ENCODE measurements at places on chromosomes 4 and X.

- no peak overlapping the region for H3K4me3 ChIP-seq
- DNase-seq: no peak
- H3K4me1 ChIP-seq: no peaks in the 10 kb centered on the region
- no peak overlapping the region for H3K27ac ChIP-seq
- H3K36me3 ChIP-seq: no peaks in the 10 kb centered on the region
Observed at GRCh38 chr4:113026556-113026955, 22.9 kb upstream of the ANK2 start.

DNA sequence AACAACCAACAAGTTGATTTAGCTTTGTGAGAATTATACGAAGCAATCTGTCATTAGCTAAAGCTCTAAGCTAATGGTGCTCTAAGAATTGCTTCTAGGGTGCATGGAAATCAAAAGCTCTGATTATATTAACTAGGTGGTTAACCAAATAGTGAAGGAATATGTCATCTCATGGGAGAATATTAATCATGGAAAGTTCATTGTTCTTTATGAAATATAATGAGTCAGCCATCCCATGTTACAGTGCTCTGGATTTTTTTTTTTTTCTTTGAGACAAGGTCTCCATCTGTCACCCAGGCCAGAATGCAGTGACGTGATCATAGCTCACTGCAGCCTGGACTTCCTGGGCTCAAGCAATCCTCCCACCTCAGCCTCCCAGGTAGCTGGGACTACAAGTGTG lies 10.5 kb downstream of the DCAF8L2 start:
- no peaks in the 10 kb centered on the region for H3K4me1 ChIP-seq
- no peaks in the 10 kb centered on the region for H3K36me3 ChIP-seq
- H3K27ac ChIP-seq: no peak overlapping the region
- DNase-seq: no peak

DNA sequence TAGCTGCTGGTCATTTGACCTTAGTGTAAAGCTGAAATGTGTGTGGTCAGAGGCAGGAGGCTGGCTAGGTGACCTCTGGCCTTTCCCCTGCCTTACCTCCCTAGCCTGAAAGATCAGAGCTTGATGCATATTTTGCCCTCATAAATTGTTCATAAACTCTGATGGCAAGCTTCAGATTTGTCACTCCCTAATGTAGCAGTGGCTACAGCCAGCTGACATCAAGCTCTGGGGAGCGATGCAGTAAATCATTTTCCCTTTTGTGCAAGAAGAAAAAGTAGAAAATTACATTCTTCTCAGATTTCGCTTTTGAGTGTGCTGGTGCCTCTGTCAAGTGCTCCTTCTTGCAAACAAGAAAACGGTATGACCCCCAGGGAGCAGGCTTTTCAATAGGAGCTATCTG lies 87.7 kb upstream of the MAGEA4 start:
- no peaks in the 10 kb centered on the region for H3K4me1 ChIP-seq
- no peak overlapping the region for H3K4me3 ChIP-seq
- no peaks in the 10 kb centered on the region for H3K27me3 ChIP-seq
- no peak for DNase-seq
- H3K36me3 ChIP-seq: no peaks in the 10 kb centered on the region

DNA sequence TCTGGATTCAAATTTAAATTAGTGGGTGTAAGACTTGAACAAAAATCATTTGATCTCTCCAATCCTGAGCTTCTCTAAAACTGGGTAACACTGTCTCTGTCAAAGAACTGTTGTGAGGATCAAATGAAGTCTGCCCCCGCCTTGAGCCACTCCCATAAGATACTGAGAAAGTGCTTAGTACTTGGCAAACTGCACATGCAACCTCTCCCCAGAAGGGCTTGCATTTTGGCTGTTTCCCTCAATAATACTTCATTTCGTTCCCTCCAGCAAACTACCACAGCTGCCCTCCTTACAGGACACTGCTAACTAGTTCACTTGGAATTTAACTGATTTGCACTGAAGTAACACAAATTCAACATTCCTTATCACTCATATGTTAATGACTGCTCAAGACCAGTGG lies 79.8 kb downstream of the APBB2 start:
- H3K4me1 ChIP-seq: no peaks in the 10 kb centered on the region
- no peaks in the 10 kb centered on the region for H3K36me3 ChIP-seq
- no peak overlapping the region for H3K27ac ChIP-seq
- peaks cover 9% of the 10 kb centered on the region for H3K27me3 ChIP-seq

GRCh38 chr4:54276641-54277430 lies 47.7 kb downstream of the PDGFRA start:
- no peak overlapping the region for H3K27ac ChIP-seq
- H3K4me1 ChIP-seq: peaks cover 7% of the 10 kb centered on the region
- no peak overlapping the region for H3K4me3 ChIP-seq
- no peaks in the 10 kb centered on the region for H3K36me3 ChIP-seq

DNA sequence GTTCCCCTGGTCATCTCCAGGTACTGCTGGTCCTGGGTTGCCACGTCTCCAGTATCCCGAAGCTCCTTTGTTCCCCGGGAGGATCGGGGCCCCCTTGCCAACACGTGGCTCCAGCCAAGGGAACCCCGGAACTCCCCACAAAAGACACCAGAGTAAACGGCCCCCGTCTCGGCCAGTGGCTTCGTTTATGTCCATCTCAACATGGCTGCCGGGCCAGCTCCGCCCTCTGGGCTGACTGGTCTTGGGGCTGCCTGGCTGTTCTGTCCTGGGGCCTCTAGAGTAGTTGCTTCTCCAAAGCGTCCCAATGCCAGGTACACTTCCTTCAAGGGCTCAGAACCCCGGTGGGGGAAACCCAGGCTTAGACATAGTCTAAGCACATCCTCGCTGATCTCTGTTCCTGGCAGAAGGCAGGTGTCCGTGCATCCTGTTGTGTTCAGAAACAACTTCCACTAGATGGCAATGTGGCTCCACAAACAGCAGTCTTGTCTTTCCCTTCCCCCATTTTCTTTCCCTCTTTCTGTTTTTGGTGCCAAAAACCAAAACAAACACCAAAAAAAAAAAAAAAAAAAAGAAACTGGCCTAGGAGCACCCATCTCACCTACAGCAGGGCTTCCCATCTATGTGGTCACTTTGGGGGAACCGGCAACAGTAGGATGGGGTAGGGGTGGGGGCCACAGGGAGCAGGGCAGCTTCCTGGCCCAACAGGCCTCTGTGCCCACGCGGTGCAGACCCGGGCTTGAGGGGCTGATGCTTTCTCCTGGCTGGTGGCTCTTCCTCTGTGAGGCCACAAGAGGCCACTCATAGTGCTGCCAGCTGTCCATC lies 35.3 kb downstream of the NBDY start:
- H3K36me3 ChIP-seq: peaks cover 6% of the 10 kb centered on the region
- H3K27ac ChIP-seq: peak overlapping the region; percentile 96
- peak; percentile 84 for DNase-seq
- H3K4me3 ChIP-seq: peak overlapping the region; percentile 66
- H3K4me1 ChIP-seq: peaks cover 54% of the 10 kb centered on the region

DNA sequence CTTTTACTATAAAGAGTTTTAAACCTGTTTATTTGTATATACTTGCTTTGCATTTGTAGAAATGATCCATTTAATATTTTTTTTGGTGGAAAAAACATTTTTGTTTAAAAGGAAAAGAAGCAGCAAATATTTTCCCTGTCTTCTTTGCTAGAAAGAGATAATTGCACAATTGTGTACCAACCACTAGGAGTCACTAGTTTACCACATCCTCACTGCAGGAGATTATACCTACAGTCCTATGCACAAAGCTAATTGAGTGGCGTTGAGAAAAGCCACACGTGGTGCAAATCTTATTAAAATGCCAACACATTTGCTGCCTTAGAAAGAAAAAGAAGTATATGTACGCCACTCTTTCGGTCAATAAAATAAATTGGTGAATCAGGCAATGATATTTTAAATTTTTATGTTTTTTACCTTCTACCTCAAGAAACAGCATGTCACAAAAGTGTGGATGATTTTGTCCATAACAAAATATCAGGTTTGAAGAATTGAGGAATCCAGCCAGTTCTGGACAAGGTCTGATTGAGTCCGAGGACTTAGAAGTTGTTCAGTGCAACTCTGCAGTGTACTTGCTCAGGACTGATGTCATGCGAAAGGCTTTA lies 102.9 kb downstream of the GRXCR1 start:
- no peaks in the 10 kb centered on the region for H3K36me3 ChIP-seq
- no peak for DNase-seq
- no peak overlapping the region for H3K4me3 ChIP-seq
- no peaks in the 10 kb centered on the region for H3K4me1 ChIP-seq

DNA sequence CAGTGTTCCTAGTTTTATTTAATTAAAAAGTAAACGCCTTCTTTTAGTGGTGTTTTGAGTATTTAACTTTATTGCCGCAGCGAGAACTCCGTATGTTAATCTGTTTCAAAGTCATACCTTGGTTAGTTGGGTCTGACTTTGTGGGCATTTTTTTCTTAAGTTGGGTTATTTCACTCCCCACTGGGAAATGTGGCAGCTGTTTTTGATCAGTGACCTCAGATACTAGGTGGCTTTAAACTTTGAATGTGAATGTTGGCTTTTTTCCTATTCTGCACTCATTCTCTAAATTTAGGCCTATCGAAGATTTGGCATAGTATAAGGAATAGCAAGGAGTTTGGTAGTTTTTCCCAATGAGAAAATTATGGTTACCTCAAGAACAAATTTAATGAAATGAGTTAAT lies 85.9 kb downstream of the FIP1L1 start:
- H3K27ac ChIP-seq: no peak overlapping the region
- H3K27me3 ChIP-seq: no peaks in the 10 kb centered on the region
- DNase-seq: no peak
- no peaks in the 10 kb centered on the region for H3K4me1 ChIP-seq
- H3K4me3 ChIP-seq: no peak overlapping the region
- H3K36me3 ChIP-seq: peaks cover 35% of the 10 kb centered on the region

- DNase-seq: no peak
- peaks cover 1% of the 10 kb centered on the region for H3K36me3 ChIP-seq
- no peaks in the 10 kb centered on the region for H3K4me1 ChIP-seq
- no peaks in the 10 kb centered on the region for H3K27me3 ChIP-seq
Observed at GRCh38 chr4:106565727-106566126, 197.1 kb upstream of the GIMD1 start.

- H3K4me1 ChIP-seq: peaks cover 2% of the 10 kb centered on the region
- no peaks in the 10 kb centered on the region for H3K36me3 ChIP-seq
- no peak overlapping the region for H3K27ac ChIP-seq
- no peak overlapping the region for H3K4me3 ChIP-seq
- DNase-seq: no peak
- H3K27me3 ChIP-seq: peaks cover 5% of the 10 kb centered on the region
Observed at GRCh38 chrX:2521092-2521926, 20.5 kb upstream of the DHRSX start.

DNA sequence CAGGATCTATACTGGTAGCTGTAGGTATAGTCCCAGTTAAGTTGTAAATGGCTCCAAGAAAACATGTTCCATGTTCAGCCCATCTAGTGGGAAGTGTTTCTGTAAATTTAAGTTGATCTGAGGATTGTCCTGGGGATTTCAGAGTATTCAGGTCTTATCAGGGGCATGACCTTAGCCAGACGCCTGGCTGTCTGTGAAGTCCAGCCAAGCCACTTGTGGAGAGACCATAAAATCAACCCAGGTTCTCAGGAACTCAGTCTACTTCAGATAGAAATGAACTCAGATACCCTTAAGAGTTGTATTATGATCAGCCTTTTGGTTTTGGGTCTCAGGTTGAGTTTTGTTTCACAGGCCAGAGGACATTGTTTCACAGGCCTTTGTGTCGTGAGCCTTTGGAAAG lies 95.9 kb downstream of the EGF start:
- H3K27me3 ChIP-seq: peaks cover 5% of the 10 kb centered on the region
- H3K36me3 ChIP-seq: no peaks in the 10 kb centered on the region
- H3K27ac ChIP-seq: no peak overlapping the region
- peaks cover 8% of the 10 kb centered on the region for H3K4me1 ChIP-seq

- no peak overlapping the region for H3K4me3 ChIP-seq
- no peak overlapping the region for H3K27ac ChIP-seq
- no peaks in the 10 kb centered on the region for H3K36me3 ChIP-seq
- peaks cover 4% of the 10 kb centered on the region for H3K27me3 ChIP-seq
- H3K4me1 ChIP-seq: no peaks in the 10 kb centered on the region
Observed at GRCh38 chrX:652341-652741, 21.8 kb downstream of the SHOX start.

DNA sequence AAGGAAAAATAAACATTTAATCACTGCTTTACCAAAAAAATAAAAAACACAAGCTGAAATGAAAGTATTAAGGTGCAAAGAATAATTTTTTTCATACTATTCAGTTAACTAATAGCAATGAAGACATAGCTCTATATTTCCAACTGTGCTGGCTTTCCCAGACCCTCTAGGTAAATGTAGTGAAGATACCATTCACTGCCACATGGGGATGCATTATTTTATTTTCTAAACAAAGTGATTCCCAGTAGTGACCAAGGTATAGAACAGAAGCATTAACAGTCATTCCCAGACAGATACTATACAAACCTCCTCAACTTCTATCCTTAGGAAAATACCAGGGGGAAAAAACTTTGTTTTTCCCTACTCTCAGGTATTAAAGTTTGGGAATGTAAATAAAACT lies 39.4 kb downstream of the ANTXR2 start:
- no peak for DNase-seq
- no peak overlapping the region for H3K27ac ChIP-seq
- no peaks in the 10 kb centered on the region for H3K27me3 ChIP-seq
- peaks cover 26% of the 10 kb centered on the region for H3K4me1 ChIP-seq
- no peak overlapping the region for H3K4me3 ChIP-seq

- H3K27me3 ChIP-seq: peaks cover 20% of the 10 kb centered on the region
- H3K4me1 ChIP-seq: peaks cover 11% of the 10 kb centered on the region
- peak within 1 kb of the TSS; percentile 86 for H3K4me3 ChIP-seq
- DNase-seq: peak; percentile 80
Observed at GRCh38 chr4:176065435-176066291, at the start of gene WDR17. TSS of gene WDR17 (plus strand) at chr4:176065841. CDS start at chr4:176111581, 45,740 bp downstream.

All from activated naive CD4-positive, alpha-beta T cell treated with anti-CD3 and anti-CD28 coated beads for 36 hours (primary cell).